Stimulated activated CD4-positive, alpha-beta T cell treated with anti-CD3 and anti-CD28 coated beads, Interleukin-1b, Interleukin-23, amount 100 ng/mL, for 1 hour (primary cell): ENCODE measurements at places on chromosomes 1 and 21.

DNA sequence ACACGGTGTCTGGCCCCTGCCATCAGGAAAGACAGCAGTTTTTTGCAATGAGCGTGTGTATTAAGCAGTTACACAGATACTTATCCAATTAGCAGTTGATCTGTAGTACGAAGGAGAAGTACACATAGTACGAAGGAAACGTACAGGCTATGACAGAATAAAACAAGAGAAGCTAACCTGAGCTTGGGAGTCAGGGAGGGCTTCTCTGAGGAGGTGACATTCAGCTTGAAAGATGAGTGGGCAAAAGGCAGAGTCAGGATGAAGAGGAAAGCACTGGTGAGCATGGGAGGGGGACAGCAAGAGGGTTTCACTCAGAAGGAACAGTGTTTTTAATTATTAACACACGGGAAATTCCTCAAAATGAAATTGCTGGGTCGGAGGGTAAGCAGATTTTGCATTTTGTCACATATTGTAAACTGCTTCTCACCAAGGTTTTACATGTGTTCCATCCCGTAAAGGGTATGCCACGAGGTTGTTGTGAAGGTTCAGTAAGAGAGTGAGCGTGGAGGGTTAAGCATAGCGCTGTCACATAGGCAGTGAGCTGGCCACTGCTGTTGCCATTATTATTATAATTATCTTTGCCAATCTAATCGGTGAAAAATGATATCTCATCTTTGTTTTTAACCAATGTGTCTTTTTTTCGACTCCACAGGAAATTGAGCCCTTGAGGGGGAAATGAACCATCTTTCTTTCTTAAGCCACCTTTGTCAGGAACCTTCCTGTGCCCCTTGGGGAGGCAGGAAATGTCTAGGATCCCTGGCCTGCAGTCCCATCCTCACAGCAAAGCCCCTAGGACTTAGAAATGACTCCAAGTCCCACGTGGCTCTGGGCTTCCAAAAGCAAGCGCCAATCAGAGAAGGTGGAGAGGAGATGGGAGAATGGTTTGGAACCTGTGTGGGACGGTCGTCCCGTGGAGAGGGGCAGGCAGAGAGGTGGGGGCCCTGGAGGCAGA lies 47.3 kb upstream of the POU3F1 start:
- DNase-seq, result no peak

DNA sequence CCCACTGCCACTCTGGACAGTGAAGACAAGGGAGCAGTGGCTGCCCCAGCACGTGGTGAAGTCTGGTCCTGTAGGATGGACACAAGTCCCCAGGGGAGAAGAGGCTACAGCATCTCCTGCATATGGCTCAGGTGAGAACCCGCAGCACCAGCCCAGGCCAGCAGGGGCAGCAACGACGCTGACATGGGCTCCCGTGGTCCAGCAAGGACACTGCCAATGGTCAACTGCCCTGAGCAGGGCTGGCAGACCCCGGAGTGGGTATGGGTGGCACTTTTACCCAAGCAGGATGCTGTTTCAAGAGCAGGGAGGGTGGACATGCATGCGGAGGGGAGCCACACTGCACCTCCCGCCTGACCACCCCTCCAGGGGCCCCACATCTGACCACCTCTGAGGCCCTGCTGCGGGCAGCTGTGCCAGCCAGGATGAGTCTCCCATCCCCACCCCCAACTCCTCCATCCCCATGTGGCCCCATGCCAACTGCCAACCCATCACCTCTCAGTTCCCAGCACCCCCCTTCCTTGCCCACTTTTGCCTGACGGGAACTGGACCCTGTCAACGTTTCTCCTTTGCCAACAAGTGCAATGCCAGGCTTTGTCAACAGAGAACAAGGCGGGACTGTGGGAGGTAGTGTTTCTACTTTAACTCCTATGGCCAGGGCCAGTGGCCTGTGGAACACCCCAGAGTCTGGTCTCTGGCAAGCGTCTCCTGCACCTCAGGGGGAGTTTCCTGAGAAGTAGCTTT lies 8.6 kb downstream of the MORN1 start:
- DNase-seq, result no peak

DNA sequence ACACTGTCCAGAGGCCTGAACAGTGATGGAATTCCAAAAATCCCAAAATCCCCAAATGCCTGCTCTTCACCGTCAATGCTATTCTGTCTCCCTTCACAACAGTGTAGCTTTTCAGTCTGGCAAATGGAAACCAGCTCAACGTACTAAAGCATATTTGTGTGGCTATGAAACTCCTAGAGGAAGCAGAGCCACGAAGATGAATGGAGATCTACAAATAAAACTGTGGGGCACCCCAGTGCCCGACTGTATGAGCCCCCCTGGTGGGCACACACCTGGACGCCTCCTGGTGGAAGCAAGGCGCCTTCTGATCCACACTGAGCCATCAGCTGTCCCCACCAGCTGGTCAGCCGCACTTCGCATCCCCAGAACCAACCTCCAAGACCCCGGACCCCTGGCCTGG lies 129.1 kb upstream of the SOD1 start:
- DNase-seq, result no peak

DNA sequence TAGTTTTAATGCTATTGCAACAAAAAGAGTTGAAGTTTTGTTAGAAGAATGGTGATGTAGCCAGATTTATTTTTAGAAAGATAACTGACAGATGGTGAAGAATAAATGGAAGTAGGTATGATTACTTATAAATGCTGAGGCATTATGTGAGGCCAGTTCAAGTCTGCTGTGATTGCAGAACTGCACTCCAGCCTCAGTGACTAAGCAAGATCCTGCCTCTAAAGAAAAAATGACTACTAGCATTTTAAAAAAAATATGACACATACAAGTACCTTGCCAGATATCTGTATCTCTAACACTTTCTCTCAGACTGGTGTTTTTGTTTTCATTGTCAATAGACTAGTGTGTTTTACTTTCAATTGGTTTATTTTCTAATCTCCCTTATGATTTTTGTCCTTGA lies 1242.4 kb upstream of the ADGRL4 start:
- no peak for DNase-seq
